Kidney (tissue), 22 donors: ENCODE measurements at places on chromosomes 2 and 18. TPM values are rescaled to one million over a fixed set of nuclear protein-coding genes. Genes with fewer than 3 reads are reported as not detected.

GRCh38 chr18:74635224-74635975 lies 37.7 kb downstream of the ZNF407 start:
- peaks cover 22% of the 10 kb centered on the region for H3K36me3 ChIP-seq
- H3K4me1 ChIP-seq = no peaks in the 10 kb centered on the region
- H3K27me3 ChIP-seq = no peaks in the 10 kb centered on the region
- peak; percentile 84 for DNase-seq
- no peak overlapping the region for H3K27ac ChIP-seq

Gene EMILIN2
- 24.0 TPM for total RNA-seq

GRCh38 chr18:6022845-6023244 lies 127.5 kb upstream of the TMEM200C start:
- H3K4me3 ChIP-seq = no peak overlapping the region
- H3K27me3 ChIP-seq = no peaks in the 10 kb centered on the region
- DNase-seq = peak; percentile 30
- no peaks in the 10 kb centered on the region for H3K36me3 ChIP-seq
- H3K4me1 ChIP-seq = no peaks in the 10 kb centered on the region

Gene SNED1
- total RNA-seq = 42.1 TPM

Gene DSC3
- total RNA-seq = not detected

Gene BMP10
- total RNA-seq = not detected

Gene FEV
- not detected for total RNA-seq

Gene ZDBF2
- total RNA-seq = 10.5 TPM

DNA sequence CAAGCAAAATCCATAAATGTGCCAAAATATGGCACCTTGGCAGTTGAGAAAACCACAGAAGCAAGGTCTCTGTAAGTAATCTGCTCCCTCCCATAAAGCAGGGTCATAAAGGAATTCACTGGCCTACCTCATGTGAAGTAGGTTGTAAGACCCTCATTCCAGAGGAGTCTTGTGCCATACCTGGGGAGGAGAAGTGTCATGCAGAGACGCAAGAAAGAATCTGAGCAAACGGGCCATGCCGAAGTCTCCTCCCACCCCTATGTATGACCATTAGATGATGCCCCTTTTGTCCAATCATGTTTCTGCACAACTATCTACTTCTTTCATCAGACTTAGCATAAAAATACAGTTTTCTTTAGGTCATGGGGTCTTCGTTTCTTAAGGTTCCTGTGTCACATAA lies 14.6 kb downstream of the NMUR1 start:
- no peak overlapping the region for H3K27ac ChIP-seq
- H3K4me1 ChIP-seq = no peaks in the 10 kb centered on the region
- H3K4me3 ChIP-seq = no peak overlapping the region
- no peaks in the 10 kb centered on the region for H3K27me3 ChIP-seq

Gene FBXO36
- total RNA-seq = 5.4 TPM

- H3K27me3 ChIP-seq = no peaks in the 10 kb centered on the region
- H3K36me3 ChIP-seq = no peaks in the 10 kb centered on the region
- no peak overlapping the region for H3K27ac ChIP-seq
- no peak for DNase-seq
- H3K4me3 ChIP-seq = no peak overlapping the region
Measured at GRCh38 chr2:235001237-235002133, 49.7 kb downstream of the SH3BP4 start.

Gene DSG4
- total RNA-seq = not detected

- no peaks in the 10 kb centered on the region for H3K27me3 ChIP-seq
- no peak overlapping the region for H3K4me3 ChIP-seq
Measured at GRCh38 chr18:53070788-53071187, 730.8 kb downstream of the DCC start.
